Astrocyte (in vitro differentiated cells and primary cell): ENCODE measurements at places on chromosomes 2 and 18. TPM values are rescaled to one million over a fixed set of nuclear protein-coding genes. Genes with fewer than 3 reads are reported as not detected.

DNA sequence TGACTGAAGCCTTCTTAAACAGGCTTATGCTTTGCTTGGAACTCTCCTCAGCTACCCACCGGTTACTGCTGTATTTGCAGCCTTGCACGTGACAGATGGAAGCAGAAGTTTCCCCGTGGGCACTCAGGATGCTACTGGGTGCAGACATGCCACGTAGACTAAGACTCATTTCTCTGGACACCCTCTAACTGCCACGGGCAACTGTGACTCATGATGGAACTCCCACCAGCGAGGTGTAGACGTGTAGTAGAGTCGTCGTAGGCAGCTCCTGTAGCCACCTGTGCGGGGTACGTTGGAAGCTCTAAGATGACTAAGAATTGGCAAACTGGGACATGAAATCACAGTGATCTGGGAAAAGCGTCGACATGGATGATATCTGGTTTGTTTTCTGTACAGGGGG lies 27.5 kb downstream of the TSHZ1 start:
- no peaks in the 10 kb centered on the region for H3K36me3 ChIP-seq
- no peak for DNase-seq
- H3K4me3 ChIP-seq = no peak overlapping the region
- no peak overlapping the region for H3K27ac ChIP-seq

- H3K27me3 ChIP-seq = no peaks in the 10 kb centered on the region
- DNase-seq = no peak
Observed at GRCh38 chr18:14943486-14943885, 195.5 kb downstream of the ANKRD30B start.

The CCDC85A gene
- total RNA-seq = 6.1 and 8.9 TPM in 2 replicates

- no peak overlapping the region for H3K4me3 ChIP-seq
- peaks cover 17% of the 10 kb centered on the region for H3K36me3 ChIP-seq
- DNase-seq = no peak
Observed at GRCh38 chr2:230798769-230799399, 65.9 kb upstream of the ITM2C start.

The ASAP2 gene
- 47.2 and 62.6 TPM in 2 replicates for total RNA-seq

DNA sequence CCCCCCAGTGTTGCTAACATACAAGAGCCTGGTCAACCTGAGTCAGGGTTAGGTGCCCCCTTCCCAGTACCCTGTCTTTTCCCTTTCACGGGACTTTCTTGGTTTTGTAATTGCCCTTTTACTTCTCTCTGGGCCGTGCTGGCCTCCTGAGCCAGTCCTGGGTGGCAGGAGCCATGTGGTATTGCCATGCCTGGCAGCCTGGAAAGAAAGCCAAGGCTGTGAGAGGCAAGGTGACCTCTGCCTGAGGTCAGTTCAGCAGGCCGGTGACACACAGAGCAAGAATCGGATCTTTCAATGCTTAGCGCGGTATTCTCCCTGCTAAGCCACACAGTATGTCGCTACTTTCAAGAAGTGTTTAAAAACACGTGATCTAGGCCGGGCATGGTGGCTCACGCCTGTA lies 52.3 kb downstream of the C18orf63 start:
- peaks cover 3% of the 10 kb centered on the region for H3K27me3 ChIP-seq
- no peak for DNase-seq
- no peaks in the 10 kb centered on the region for H3K4me1 ChIP-seq
- H3K27ac ChIP-seq = no peak overlapping the region

- no peak overlapping the region for H3K27ac ChIP-seq
- no peaks in the 10 kb centered on the region for H3K27me3 ChIP-seq
- no peak for DNase-seq
- H3K36me3 ChIP-seq = no peaks in the 10 kb centered on the region
- H3K4me1 ChIP-seq = no peaks in the 10 kb centered on the region
Observed at GRCh38 chr2:110955045-110955444, 165.7 kb upstream of the BCL2L11 start.

GRCh38 chr18:2089396-2089795 lies 481.9 kb downstream of the METTL4 start:
- no peak overlapping the region for H3K27ac ChIP-seq
- no peaks in the 10 kb centered on the region for H3K4me1 ChIP-seq
- H3K4me3 ChIP-seq = no peak overlapping the region

The ADD2 gene
- 4.8 TPM in 2 replicates for total RNA-seq

The NEB gene
- 0.82 and 0.94 TPM in 2 replicates for total RNA-seq
